Daoy (cell line): ENCODE measurements at places on chromosomes 4 and X.

GRCh38 chrX:139892512-139892911 lies 40.3 kb downstream of the ATP11C start:
- no peak for DNase-seq

GRCh38 chrX:134622056-134622812 lies 36.0 kb downstream of the PLAC1 start:
- peak; percentile 73 for DNase-seq

- no peak for DNase-seq
These were observed 782 bp downstream of the PITX2 start for GRCh38 chr4:110621839-110622751.

DNA sequence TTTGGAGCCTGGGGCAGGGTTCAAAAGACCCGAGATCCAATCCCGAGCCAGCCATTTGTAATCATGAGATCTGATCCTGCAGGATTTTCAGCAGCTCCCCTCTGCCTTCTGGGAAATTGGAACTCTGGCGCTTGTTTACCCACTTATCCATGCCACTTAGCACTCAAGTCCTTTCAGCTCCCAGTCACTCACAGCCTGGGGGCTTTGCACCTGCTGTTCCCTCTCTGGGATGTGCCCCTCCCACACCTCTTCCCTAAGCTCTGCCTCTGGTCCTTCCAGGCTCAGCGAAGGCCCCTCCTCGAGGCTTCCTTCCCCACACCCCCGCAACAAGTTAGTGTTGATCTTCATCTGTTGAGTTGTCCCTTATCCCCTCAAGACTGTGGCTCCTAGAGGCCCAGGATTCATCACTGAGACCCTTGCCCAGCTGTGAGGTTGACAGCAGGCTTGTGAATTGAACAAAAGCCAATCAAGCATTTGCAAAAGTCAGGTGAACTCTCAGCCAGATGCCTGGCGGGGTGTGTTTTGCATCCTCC lies 99.1 kb upstream of the AFAP1 start:
- no peak for DNase-seq

DNA sequence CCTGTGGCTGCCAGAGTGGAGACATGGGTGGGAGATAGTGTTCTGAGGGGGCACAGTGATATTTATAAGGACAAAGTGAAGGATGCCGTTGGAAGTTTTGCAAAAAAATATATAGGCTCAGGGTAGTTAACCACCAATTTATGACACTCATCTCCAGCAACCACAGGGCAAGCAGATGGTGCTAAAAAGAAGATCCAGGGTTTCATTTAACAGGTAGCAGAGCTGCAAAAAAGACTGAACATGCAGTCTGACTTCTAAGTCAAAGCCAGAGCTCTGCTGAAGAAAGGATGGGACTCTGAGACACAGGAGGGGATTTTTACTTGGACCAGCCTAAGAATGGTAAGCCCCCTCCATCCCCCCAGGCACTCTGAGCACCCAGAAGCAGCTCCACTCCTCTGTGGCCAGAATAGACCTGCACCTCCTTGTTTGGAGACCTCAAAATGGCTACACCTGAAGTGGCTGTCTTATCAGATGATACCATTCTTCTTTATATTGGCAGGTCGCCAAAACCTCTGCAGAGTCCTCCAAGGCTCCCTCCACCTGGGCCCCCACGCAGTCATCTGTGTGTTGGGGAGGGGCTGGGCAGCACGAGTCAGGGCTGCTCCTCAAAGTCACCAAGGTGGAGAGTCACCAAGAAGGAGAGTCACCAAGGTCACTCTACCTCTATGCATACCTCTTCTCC lies 161.4 kb upstream of the FAM9B start:
- DNase-seq, result no peak

- DNase-seq, result no peak
These were observed 247.8 kb upstream of the FAM47A start for GRCh38 chrX:34379891-34380290.

DNA sequence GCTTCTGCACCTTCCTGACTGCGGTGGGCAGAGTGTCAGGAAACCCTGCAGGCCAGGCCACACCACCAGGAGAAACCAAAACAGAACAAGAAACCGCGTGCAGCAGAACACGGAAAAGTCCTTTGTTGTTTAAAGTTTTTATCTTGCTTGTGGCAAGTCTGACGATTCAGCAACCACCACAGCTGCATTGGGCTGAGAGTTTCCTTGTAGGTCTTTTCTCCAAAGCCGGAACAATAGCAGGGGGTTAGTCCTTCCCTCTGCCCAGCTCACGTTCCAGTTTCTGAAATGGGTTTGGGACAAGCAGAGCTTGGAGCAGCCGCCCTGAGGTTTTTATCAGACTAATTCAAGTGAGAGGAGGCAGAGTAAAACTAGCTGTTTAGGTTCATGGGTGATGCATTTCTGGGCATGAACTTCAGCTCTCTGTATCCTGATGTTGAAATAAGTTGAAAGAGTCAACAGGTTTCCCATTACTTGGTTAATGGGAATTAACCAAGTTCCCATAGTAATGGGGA lies 216.9 kb downstream of the PTTG2 start:
- no peak for DNase-seq

GRCh38 chrX:149962859-149963757 lies 24.8 kb upstream of the EOLA2 start:
- peak; percentile 51 for DNase-seq

- peak; percentile 46 for DNase-seq
These were observed 74.2 kb downstream of the CLDN34 start for GRCh38 chrX:10041383-10041782.

DNA sequence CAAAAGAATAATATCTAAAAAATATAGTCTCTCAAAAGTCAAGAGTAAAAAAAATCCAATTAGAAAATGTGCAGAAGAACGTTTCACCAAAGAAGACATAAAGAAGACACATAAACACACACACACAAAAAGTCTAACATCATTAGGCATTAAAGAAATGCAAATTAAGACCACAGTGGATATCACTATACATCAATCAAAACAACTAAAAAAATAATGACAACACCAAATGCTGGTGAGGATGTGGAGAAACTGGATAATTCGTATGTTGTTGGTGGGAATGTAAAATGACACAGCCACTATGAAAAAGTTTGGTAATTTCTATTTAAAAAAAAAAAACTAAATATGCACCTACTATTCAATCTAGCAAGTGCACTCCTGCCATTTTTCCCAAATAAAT lies 66.4 kb downstream of the LRBA start:
- DNase-seq, result no peak

DNA sequence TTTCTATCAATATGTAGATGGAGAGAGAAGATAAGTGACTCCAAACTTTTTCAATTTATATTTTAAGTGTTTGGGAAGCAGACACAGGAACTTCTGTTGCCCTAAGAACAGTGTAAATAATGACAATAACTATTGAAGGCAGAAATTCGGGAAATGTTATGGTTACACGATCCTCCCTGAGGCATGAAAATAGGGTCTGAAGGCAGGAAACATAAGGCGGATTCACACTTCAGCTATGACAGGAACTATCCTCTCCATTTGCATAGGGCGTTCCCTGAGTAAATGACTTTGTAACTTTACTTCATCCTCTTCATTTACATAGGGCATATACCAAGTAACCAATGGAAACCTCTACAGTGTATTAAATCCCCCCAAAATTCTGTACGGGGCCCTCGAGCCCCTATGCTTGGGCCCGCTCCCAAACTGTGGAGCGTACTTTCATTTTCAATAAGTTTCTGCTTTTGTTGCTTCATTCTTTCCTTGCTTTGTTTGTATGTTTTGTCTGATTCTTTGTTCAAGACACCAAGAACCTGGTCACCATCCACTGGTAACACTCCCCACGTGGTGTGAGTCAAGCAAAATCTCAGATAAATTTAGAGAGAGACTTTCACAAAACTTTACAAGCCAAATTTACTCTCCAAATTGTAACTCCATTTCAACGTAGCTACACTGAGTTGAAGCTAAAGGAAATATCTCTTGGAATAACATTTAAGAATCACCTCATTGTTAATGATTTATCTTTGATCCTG lies 2504.3 kb downstream of the ARAP2 start:
- peak; percentile 5 for DNase-seq

DNA sequence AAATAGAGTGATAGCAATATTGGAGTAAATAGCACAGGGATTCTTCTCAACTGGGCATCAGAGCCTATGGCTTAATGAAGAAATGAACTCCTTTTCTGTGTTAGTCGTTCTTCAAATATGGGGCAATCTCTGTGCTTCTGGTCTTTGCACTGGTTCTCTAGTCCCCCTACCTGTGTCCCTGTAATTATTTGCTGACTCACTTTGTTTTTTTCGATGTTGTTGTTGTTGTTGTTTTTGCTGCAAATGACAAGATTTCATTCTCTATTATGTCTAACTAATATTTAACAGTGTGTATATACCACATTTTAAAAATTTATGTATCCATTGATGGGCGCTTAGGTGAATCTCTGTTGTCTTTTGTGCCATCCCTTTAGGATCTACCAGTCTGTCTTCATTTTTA lies 2137.8 kb upstream of the TENM3 start:
- DNase-seq, result no peak

GRCh38 chr4:82643994-82644733 lies 82.4 kb upstream of the TMEM150C start:
- peak; percentile 3 for DNase-seq

GRCh38 chr4:138174981-138175794 lies 67.0 kb downstream of the SLC7A11 start:
- DNase-seq, result no peak

GRCh38 chr4:38943343-38943742 lies 75.7 kb downstream of the FAM114A1 start:
- no peak for DNase-seq

DNA sequence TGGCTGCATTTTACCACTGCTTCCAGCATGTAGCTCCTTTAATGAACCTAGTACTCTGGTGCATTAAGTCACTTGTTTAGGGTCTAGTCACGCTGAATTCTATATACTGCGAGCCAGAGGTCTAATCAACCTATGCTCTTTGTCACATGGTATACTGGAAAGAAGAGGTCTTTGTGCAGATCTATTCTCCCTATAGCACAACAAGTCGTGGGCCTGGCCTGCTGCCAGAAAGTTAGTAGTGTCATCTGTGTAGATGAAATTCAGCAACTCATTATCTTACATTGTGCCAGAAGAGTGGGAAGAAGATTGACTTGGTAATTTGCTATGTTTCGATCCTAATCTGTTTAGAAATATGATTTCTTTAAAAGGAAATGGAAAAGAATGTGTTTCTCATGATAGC lies 80.8 kb downstream of the AWAT2 start:
- no peak for DNase-seq

DNA sequence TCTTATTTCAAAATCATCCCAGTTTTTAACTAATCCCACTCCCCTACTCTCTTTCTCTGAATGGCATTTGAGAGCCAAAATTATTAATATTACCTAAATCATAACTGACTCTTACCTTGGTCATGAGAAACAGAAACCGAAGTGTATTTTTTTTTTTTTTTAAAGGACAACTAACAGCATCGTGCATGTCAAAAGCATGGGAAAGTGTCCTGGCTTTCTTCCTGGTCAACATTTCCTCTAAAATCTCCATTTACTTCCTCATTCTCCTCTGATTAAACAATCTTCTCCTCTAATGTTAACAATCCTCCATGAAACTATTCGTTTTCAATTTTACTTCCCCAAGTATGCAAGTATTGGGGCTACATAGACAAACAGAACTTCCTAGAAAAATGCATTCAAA lies 2.1 kb upstream of the STS start:
- DNase-seq, result no peak

GRCh38 chr4:151324752-151325110 lies 674 bp downstream of the SH3D19 start:
- peak; percentile 41 for DNase-seq

DNA sequence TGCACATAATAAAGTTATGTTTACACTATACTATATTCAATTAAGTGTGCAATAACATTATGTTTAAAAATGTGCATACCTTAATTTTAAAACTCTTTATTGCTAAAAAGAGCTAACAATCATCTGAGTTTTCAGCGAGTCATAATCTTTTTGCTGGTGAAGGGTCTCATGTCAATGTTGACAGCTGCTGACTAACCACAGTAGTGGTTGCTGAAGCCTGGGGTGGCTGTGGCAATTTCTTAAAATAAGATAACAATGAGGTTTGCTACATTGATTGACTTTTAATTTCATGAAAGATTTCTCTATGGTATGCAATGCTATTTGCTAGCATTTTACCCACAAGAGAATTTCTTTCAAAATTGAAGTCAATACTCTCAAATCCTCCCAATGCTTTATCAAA lies 58.6 kb downstream of the C4orf46 start:
- no peak for DNase-seq

DNA sequence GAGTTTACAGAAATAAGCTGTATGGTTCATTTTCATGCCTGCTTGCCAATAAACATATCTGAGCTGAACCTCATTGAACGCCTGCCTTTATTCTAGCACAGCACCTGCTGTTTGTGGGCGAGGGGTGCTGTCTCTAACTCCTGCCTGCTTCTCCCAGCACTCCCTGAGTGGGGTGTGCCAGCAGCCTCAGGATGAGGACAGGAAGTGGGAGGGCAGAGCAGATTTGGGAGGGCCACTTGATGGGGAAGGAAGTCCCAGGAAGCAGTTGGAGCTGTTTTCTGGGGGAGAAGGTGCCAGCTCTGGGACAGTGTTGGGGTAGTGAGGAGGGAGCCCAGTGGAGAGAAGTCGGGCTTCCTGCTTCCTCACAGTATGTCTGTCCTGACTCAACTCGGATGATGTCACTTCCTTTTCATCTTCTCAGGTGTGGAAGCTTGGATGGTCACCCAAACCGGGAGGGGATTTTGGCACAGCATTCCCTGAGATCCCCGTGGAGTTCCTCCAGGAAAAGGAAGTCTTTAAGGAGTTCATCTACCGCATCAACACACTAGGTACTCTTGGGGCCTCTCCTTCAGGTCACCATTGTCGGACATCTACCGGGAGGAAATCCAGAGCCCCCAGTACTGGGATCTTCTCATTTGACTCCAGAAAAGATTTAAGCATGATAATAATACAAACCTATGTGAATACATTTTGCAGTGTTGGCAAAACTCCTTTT lies 29.0 kb upstream of the MSANTD1 start:
- DNase-seq, result no peak

DNA sequence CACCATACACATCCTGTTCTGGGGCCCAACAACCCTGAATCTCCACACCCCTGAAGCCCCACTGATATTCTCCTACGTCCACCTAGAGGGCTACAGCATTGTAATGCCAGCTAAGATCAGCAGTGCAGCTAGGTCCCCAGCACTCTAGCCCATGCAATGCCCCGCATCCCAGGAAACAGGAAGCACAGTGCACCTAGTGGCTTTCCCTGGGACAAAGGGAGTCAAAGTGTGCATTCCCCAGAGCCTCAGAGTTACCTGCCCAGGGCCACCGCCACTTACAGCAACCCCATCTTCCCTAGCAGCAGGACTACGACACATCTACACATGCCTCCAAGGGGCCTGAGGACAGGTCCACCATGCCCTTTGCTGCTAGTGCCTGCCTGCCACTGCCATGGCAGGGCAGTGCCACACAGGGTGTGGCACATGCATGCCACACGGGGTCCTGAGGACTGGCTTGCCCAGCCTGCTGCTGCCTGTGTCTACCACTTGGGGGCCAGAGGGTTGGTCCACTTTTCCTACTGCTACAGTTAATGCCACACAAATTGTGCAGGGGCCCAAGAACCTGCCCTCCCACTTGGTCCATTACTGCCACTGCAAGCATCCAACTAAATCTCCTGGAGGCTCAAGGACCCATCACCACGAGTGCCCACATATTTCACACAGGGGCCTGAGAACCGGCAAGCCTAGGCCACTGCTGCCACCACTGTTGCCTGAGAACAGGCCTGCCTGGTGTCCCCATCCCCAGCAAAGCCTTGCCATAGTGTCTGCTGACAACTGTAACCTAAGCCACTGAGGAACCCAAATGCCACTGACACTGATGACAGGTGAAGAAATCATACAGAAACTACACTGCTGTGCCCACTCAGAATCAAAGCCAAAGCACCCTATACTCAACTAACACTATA lies 23.7 kb downstream of the TLR6 start:
- DNase-seq, result no peak

GRCh38 chr4:91170768-91171167 lies 1043.6 kb downstream of the CCSER1 start:
- DNase-seq, result no peak
